ENCODE measurements at places on chromosomes 7 and 10. TPM values are rescaled to one million over a fixed set of nuclear protein-coding genes. Genes with fewer than 3 reads are reported as not detected.

GRCh38 chr7:36396150-36396549 is 6.5 kb downstream of the ANLN start:
- DNase-seq = no peak
- no peak overlapping the region for H3K4me3 ChIP-seq
- peaks cover 70% of the 10 kb centered on the region for H3K36me3 ChIP-seq
- no peak overlapping the region for H3K27ac ChIP-seq

DNA sequence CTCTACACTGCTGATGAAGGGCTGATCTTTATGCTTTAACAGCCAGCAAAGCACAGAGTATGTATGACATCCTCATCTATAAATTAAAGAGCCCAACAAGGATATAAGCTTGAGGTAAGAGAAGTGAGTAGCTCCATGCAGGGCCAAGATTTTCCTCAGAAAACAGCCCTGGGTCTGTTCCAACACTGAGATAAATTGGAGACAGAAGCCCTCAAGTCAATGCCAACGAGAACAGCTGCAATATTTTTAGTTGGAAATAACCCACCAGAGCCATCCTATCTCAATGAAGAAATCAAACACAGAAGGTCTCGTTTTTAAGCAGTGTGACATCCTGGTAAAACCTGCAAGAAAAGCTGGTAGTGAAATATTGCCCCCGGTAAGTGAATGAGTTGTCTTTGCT is 297.0 kb upstream of the AUTS2 start:
- no peaks in the 10 kb centered on the region for H3K4me1 ChIP-seq
- H3K27me3 ChIP-seq = no peaks in the 10 kb centered on the region
- H3K27ac ChIP-seq = no peak overlapping the region
- H3K4me3 ChIP-seq = no peak overlapping the region
- H3K36me3 ChIP-seq = no peaks in the 10 kb centered on the region
- DNase-seq = no peak

Gene TAS2R5
- total RNA-seq = 2.6 TPM

- no peaks in the 10 kb centered on the region for H3K4me1 ChIP-seq
- no peaks in the 10 kb centered on the region for H3K36me3 ChIP-seq
- no peak for DNase-seq
- no peak overlapping the region for H3K27ac ChIP-seq
- H3K27me3 ChIP-seq = peaks cover 2% of the 10 kb centered on the region
- no peak overlapping the region for H3K4me3 ChIP-seq
These were observed 325.7 kb upstream of the MKI67 start for GRCh38 chr10:128451879-128452278.

DNA sequence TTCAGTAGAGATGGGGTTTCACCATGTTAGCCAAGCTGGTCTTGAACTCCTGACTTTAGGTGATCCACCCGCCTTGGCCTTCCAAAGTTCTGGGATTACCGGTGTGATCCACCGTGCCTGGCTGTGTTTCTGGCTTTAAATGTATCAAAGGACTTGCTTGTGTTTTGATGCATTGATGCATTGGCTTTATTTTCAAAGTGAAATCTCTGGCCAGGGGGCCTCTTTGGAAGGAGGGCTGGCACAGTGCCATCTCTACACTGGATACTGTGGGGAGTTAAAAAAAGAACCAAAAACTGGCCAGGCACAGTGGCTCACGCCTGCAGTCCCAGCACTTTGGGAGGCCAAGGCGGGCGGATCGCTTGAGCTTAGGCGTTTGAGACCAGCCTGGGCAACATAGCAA is 16.0 kb downstream of the MNX1 start:
- peaks cover 52% of the 10 kb centered on the region for H3K27me3 ChIP-seq
- H3K36me3 ChIP-seq = no peaks in the 10 kb centered on the region
- no peak overlapping the region for H3K27ac ChIP-seq
- no peak for DNase-seq
- H3K4me1 ChIP-seq = peaks cover 2% of the 10 kb centered on the region

Gene PCGF6
- 14.7 TPM for total RNA-seq

- no peak overlapping the region for H3K27ac ChIP-seq
- DNase-seq = no peak
- H3K27me3 ChIP-seq = no peaks in the 10 kb centered on the region
These were observed 21.5 kb upstream of the SMKR1 start for GRCh38 chr7:129480674-129481363.

GRCh38 chr10:86056672-86057071 is 309.9 kb downstream of the GRID1 start:
- H3K27ac ChIP-seq = no peak overlapping the region
- H3K36me3 ChIP-seq = no peaks in the 10 kb centered on the region
- peaks cover 4% of the 10 kb centered on the region for H3K27me3 ChIP-seq
- H3K4me3 ChIP-seq = no peak overlapping the region
- no peak for DNase-seq

GRCh38 chr10:95121904-95122303 is 52.6 kb upstream of the CYP2C8 start:
- DNase-seq = no peak
- H3K4me1 ChIP-seq = no peaks in the 10 kb centered on the region
- no peaks in the 10 kb centered on the region for H3K36me3 ChIP-seq

Gene DOCK1
- 0.06 TPM for total RNA-seq

Gene SAMD8
- total RNA-seq = 22.7 TPM

All from activated naive CD8-positive, alpha-beta T cell treated with anti-CD3 and anti-CD28 coated beads, Interleukin-2, amount 10 ng/mL, durations not matched to agents 7 days and 5 days (primary cell).